ENCODE measurements at places on chromosomes 6 and 20.

DNA sequence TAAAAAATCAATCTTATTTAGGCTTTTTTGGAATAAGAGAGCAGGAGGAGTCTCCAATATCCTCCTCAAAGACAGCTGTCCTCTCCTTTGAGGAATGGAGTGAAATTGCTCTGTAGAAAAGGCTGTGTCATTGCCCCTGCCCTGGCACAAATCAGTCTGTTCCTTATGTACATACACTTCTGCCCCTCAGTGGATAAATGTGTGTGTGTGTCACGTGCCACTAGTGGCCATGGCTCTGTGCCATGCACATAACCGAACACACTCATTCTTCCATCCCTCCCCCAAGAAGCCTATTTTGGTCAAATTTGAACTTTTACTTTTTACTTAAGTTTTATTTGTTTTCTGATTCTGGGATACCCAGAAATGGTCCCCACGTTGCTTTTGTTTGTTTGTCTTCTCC is 49.2 kb downstream of the ANKS1A start:
- DNase-seq, result no peak

GRCh38 chr6:122449069-122449468 is 22.5 kb downstream of the SERINC1 start:
- no peak for DNase-seq

GRCh38 chr20:31685853-31686643 is 36.6 kb downstream of the BCL2L1 start:
- no peak for DNase-seq

GRCh38 chr6:33458676-33459075 is 4.3 kb downstream of the ZBTB9 start:
- DNase-seq, result no peak

DNA sequence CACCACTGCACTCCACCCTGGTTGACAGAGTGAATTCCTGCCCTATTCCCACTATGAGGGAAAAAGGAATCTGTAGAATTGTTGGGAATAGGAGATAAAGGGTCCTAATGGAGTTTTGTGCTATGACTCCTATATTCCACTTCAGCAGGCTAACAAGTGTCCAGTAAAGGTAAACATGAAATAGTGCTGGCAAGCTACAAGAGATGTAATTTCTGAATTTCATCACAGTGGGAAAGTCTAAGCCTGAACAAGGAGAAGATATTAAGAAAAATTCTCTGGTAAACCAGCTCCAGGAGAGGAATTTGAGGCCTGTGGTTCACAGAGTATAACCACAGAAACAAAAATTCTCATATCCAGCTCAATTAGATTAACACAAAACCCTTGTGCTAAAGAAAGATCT is 10.3 kb upstream of the C6orf58 start:
- no peak for DNase-seq

DNA sequence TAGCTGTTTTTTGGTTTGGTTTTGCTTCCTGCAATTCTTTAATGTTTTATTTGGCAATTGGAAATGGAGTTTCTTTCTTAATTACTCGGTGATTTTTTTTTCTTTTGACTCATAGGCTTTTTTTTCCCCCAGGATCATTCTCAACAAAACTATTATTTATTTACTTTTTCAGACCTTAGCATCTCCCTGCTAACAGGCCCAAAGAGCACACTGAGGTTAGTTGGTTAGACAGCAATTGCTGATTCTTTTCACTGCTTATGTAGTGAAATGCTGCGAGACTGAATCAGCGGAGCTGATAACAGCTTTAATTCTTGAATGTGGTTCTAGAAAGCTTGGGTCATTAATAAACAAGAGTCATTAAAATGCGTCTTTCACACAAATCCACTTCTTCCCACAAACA is 79.1 kb upstream of the ZFP64 start:
- DNase-seq, result no peak
